ENCODE measurements at places on chromosomes 4 and X.

DNA sequence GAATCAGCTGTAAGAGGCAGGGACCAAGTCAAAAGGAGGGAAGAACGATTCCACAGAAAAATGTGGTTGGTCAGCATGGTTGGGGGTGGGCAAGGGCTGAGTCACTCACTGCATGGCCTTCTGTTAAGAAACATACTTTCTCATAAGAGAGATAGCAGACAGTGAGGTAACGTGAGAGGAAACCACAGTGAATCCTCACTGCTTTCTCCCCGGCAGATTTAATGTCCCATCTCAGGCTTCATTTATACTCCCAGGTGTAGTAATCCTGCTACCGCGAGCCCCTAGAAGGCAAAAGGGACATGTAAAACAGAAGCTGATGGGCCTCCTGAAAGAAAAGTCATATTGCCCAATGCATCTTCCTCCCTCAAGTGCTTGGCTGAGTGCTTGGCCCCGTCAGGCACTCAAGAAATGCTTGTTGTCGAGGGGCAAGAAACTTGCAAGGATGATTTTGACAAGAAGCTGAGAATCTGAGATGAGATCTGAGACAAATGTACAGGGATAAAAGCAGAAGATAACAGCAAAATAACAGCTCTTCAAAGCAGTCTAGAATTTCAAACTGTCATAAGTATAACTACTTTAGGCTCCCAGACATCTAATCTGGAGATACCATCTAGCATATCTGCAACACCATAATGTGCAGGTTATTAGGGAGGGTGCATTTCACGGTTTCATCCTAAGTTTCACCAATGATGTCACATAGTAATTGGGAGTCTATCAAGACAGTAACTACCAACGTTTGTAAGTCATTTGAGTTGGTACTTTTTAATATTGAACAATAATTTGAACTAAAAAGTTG is 40.2 kb downstream of the SH3KBP1 start:
- DNase-seq: no peak

DNA sequence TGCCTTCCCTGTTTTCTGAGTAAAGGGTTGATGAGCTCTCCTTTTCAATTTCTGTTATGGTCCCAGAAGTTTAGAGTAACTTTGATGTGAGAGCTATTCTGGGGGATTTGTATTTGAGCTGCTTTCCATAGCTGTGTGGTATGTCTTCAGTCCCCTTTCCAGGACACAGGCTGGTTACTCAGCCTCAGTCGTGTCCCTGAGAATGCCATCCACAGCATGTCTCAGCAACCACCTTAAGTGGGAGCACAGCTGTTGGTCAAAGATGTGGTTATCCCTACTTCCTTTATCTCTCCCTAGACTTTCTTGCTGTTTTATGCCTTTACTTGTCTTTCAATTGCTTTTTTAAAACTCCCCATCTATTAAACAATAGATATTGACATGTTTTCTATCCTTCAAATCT is 37.8 kb downstream of the RNF175 start:
- DNase-seq: no peak

- no peak for DNase-seq
These were observed 23.3 kb upstream of the SCML2 start for GRCh38 chrX:18377796-18378195.

DNA sequence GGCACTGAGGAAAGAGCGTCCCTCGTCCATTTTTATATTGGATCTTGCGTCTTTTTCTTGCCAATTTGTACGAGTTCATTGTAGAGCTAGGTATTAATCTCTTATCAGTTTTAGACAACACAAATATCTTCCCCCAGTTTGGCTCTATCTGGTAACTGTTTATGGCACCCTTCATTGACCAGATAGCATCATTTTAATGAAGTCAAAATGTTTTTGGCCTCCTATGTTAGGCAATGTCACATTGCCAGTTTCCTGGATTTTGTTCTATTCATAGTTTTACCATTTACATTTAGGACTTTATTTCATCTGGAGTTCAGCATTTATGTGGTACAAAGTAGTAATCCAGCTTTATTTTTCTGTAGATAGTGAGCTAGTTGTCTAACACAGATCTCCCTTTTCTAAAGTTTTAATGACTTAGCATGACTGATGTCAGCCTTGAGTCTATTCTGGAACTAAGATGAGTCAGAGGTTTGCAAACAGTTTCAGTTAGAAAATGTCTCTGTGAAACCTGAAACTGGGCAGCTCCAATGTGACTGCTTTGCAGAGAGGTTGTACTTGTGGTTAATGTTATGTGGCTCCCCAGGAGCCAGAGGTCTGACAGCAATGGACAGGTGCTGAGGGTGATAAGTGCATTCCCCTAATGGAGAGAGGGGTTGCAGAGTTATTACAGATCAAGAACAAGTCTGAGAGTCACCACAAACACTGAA is 5.3 kb upstream of the STBD1 start:
- DNase-seq: peak; percentile 42

GRCh38 chr4:110484767-110485166 is 8.8 kb downstream of the ENPEP start:
- DNase-seq: no peak

- DNase-seq: no peak
These were observed 24.5 kb downstream of the DDIT4L start for GRCh38 chr4:100165809-100166208.

DNA sequence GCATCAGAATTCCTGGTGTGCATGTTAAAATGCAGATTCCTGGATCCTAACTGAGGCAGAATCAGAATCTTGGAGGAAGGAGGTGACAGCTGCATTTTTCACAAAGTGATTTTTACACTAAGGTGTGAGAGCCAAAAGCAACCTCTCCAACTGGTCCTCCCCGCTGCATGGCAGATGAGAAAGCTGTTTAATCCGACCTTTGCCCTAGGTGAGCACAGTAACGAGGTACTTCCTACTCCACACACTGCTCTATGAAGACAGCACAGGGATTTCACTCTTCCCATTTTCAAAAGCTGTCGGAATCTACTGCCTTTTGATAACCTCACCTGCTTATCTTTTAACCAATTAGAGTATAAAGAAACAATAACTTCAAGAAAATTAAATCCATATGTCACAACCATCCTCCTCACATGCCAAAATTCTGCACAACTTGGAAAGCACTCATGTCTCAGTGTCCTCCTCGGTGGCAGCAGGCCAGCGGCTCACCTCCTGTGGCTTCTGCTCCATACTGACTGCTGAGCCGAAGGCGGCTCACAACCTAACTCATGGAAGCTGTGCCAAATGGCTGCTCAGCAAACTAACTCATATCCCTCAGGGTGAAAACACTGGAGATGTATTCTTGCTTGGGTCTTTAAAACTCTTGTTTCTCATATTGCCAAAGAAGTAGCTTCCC is 3.6 kb downstream of the CASP6 start:
- no peak for DNase-seq

- no peak for DNase-seq
These were observed 5.7 kb upstream of the AMELX start for GRCh38 chrX:11287505-11287904.

DNA sequence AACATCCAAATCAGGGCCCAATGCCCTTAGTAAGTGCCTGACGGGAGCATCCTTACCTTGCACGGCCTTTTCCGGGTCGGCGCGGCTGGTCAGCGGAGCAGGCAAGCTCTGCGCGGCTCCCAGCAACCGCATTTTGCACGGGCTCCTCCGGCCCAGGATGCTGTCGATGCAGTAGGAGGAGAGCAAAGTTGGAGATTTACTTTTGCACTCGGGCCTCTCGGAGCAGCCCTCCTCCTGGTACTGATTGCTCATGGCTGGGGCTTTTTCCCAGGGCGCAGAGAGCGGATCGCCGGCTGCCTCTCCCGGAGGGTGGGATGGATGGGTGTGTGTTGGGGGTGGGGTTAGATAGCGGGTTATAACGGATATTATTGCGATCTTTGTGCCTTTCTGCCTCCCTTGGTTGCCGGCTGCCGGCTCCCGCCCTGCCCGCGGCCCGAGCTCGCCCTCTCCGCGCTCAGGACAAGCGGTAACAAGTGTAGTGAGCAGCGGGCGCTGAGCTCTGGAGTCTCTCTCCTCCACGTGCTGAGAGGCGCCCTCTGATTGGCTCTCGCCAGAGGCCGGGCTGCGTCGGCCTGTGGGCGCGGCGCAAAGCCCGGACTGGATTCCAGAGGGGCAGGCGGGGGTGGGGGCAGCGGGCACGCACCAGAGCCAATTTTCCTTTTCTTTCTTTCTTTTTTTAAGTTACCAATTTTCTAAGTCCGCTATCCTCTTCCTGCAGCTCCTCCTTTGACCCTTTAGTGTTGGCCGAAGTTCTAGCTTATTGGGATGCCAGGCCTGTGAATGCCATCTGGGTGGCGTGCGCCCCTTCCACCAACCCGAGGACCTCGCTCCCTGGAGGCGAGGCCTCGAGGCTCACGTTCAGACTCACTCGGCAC is at the start of gene ARX:
TSS of gene ARX (minus strand) at position 480 of the 875 bp plus-strand sequence. CDS start at position 252, 228 bp downstream.
- peak; percentile 73 for DNase-seq

DNA sequence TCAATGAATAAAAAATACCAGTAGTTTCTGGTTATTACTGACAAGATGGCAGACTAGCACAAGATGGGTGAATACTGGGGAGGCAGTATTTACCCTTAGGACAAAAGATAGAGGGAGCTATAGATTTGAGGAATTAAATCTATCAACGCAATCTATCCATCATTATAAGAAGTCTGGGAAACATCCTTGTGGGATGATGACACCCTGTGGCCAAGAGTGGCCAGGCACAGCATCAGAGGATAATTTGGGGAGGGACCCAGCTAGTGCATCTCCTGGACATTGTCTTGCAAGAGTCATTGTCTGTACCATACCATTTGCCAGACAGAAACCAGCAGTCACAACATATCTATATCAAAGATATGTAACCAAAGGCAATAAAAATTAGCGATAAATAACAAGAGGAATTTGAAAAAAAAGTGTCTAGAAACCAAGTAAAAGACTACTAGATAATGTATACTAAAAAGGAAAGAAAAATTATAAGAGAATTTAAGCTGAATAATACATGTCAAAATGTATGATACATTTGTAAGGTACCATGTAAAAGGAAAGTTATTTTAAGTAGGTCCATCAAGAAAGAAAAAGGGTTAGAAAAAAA is 22.9 kb downstream of the KCTD8 start:
- no peak for DNase-seq
